CD4-positive, alpha-beta memory T cell (primary cell): ENCODE measurements at places on chromosomes 1 and 21.

- no peak for DNase-seq
Measured at GRCh38 chr1:182003025-182003725, 58.3 kb downstream of the ZNF648 start.

DNA sequence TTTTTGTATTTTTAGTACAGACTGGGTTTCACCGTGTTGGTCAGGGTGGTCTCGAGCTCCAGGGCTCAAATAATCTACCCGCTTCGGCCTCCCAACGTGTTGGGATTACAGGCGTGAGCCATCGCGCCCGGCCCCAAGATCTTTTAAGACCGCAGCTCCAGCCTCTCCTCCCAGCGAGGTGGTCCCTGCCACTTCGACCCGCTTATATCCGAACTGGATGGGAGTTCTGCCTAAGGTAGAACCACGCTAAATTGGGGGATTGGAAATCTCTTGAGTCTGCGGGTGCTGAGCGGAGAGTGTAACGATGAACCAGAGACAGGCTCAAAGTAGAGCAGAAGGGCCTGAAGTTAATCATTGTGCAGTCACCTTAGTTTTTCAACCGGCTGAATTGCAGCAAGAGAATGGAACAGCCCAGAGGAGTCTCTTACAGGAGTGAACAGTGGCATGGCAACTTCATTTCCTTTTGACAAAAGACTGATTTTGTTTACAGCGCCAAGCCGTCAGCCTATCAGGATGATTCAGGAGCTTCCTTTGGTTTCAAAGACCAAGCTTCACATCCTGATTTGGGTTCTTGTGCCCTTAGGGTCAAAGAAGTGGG is 726 bp upstream of the CYB5R1 start:
- no peak for DNase-seq

GRCh38 chr1:176164014-176164678 is 42.9 kb downstream of the COP1 start:
- no peak for DNase-seq

- no peak for DNase-seq
Measured at GRCh38 chr1:66585002-66585401, 51.0 kb downstream of the SGIP1 start.

- no peak for DNase-seq
Measured at GRCh38 chr1:214952648-214953047, 129.9 kb upstream of the KCNK2 start.

DNA sequence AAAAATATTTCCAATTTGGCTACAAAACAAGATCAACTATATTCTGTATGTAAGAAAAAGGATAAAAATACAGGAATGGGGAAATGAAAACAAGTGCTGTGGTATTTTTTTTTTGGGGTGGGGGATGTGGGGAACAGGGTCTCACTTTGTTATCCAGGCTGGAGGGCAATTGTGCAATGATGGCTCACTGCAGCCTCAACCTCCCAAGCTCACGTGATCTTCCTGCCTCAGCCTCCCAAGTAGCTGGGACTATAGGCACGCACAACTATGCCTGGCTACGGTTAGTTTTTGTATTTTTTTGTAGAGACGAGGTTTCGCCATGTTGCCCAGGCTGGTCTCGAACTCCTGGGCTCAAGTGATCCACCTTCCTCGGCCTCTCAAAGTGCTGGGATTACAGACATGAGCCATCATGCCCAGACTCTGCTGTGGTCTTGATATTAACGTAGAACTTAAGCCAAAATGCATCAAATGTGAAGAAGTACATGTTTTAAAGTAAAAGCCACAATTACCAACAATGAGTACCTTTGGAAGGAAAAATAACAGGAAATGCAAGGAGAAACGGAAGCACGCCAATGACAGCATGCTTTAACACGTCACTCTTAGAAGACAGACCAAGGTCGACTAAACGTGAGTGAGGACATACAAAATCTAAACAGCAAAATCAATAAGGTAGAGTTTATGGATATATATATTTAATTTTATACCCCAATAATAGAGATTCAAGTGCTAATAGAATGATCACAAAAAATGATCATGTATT is 8.8 kb upstream of the ABCB10 start:
- no peak for DNase-seq

- DNase-seq = no peak
Measured at GRCh38 chr1:229671310-229671709, 45.3 kb downstream of the URB2 start.

GRCh38 chr1:90723590-90724108 is 6.5 kb upstream of the BARHL2 start:
- no peak for DNase-seq

DNA sequence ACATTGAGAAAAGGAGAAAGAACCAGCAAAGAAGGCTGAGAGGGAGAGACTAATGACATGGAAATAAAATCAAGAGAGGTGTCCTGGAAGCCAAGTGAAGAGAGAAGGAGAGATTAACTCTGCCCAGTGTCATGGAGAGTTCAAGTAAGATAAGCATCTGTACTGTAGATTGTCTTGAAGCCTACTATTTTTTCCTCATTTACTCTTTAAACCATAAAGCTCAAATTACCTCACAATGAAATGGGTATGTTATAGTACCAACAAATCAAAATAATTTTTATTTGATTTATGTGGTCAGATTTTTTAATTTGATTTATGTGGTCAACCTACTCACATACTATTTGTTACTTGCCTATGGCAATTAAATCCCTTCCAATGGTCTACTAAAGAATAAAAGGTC is 5.2 kb upstream of the PALMD start:
- no peak for DNase-seq

DNA sequence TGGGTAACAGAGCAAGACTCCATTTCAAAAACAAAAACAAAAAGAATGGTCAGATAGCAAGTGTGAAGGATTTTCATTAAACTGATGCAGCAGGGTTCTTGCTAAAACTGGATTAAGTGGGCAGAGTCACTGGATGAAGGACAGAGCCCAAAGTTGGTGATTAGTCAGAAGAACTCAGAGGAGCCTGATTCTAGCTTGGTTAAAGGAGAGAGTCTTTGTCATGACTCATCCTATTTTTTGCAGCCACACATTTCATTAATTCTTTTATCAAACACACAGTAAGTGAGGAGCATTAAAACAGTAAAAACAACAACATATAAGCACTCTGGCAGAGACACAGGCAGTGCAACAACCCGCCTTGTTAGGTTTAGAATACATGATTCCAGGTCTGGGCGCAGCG is 56.0 kb upstream of the EDARADD start:
- DNase-seq = no peak

- no peak for DNase-seq
Measured at GRCh38 chr21:34822942-34823341, 154.1 kb downstream of the CLIC6 start.

DNA sequence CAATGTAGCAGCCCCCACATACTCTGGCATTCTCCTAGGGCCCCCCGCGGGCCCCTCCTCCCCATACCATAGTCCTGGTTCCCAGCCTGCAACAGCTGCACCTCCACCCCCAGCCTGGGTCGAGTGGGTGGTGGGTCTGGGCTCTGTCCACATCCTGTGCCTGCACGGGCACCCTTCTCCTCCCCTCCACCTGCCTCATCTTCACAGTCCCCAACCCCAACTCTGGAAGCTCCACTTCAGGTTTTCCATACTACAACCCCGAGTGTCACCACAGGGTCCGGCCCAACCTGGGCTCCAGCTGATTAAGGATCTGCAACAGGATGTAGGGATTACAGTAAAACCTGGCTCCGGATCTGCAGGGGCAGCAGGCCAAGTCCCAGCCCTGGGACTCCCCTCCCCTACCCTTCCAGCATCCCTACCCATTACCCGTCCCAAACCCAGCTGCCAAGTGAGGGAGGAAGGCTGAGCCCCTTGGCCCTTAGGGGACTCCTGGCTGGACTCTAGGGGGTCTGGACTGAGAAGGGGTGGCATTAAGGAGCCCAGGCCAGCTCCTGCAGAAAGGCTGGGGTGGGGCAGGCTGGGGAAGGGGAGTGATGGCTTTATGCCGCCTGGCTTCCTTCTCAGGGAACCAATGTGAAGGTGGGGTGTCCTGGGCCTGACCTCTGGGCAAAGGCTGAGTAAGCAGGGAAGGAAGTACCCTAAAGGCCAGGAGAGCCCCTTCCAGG is 116.8 kb downstream of the CASZ1 start:
- no peak for DNase-seq

GRCh38 chr21:32653326-32653901 is 41.2 kb upstream of the CFAP298 start:
- DNase-seq = peak; percentile 31

GRCh38 chr1:43821471-43821870 is 112.1 kb upstream of the ARTN start:
- no peak for DNase-seq

GRCh38 chr1:179230251-179230650 is 774 bp upstream of the ABL2 start:
- DNase-seq = no peak

DNA sequence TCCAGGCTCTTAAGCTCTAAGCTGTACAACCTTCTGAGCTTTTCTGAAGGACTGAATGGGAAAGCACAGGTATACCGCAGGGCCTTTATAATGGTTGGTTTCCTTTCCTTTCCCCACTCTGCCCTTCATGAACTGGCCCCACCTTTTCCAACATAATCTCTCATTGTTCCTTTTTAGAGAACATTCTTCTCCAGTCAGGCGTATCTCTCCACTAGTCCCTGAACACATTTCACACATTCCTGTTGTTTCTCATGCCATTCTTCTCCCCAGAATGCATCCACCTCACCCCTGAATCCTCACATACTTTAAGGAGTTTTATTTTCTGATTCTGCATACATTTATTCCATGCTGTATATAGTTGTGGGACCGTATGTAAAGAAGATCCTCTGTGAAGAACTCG is 41.3 kb downstream of the PGM1 start:
- DNase-seq = no peak

GRCh38 chr1:26119892-26120608 is 8.4 kb downstream of the PDIK1L start:
- DNase-seq = no peak

DNA sequence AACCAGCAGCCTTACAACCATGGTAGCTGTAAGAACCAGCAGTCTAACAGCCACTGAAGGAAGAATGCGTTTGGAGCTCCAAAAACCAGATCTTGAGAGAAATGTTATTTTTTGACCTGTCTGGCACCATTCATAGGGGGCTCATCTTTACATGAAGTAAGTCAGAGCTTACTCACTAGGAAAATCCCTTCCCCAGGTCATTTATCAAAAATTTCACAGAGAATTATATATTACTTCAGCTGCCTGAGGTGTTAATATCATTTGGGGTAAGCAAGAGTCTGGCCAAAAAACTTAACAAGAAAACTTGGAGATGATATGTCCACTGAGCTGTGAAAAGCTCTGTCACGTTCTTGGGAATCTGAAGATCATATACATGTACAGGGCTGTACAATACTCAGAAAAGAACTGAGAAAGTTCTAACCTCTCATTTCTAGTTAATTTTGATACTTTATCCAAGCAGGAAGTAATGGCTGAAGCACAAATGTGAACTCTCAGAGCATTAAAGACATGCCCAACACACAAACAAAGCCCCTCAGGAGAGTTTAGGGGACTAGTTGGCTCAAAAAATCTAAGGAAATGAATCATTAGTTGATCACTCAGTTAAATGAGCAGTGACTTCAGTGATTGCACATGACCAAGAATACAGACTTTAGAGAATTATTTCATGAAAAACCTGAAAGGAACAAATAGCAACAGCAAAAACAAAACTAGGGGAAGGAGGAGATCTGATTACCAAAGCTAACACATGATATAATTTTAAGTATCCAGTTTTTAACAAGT is 681.1 kb downstream of the LTN1 start:
- DNase-seq = no peak

- no peak for DNase-seq
Measured at GRCh38 chr1:150176593-150176992, 26.9 kb downstream of the PLEKHO1 start.

DNA sequence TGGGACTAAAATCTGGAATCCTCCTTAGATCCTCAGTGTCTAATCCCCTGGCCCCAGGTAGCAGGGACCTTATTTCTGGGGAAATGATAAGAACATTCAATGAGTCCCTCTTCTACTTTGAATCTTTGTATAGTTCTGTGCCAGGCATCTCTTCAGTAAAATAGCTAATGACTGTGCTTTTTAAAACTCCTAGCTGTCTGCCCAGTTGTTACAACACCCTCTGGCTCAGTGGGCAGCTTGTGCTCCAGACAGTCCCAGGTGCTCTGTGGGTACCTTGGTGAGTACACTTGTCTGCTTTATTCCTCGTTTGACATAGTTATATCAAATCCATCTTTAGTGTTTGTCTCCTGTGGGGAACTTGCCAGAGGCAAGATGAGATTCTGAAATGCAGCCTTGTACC is 18.0 kb downstream of the TGFB2 start:
- DNase-seq = no peak

DNA sequence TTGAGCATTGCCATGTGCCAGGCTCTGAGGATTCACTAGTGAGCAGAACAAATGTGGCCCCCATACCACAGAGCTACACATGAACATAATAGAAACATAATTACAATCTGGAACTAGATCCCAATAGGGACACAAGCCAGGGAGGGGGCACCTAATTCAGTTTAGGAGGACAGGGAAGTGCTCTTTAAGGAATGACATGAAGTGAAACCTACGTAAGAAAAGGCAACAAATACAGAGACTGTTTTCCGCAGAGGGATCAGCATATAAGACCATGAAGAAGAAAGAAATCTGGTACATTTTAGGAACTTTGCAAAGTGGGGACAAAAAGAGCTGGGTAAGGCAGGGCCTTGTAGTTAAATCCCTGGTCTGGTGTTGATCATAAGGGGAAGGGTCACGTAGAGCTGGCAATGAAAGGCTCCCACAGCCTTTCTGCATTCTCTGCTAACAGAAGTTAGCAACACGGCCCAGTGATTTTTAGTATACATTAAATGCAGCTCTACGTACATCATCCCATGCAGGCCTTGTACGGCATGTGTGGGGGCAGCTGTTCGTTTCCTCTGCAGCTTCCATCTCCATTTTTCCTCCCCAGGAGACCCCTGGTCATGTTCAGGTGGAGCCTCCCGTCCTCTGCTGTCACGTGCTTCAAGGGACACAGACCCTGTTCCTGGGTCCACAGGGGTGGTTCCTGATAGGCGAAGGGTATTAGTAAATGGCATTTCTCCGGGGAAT is 26.8 kb upstream of the SLC30A1 start:
- no peak for DNase-seq

DNA sequence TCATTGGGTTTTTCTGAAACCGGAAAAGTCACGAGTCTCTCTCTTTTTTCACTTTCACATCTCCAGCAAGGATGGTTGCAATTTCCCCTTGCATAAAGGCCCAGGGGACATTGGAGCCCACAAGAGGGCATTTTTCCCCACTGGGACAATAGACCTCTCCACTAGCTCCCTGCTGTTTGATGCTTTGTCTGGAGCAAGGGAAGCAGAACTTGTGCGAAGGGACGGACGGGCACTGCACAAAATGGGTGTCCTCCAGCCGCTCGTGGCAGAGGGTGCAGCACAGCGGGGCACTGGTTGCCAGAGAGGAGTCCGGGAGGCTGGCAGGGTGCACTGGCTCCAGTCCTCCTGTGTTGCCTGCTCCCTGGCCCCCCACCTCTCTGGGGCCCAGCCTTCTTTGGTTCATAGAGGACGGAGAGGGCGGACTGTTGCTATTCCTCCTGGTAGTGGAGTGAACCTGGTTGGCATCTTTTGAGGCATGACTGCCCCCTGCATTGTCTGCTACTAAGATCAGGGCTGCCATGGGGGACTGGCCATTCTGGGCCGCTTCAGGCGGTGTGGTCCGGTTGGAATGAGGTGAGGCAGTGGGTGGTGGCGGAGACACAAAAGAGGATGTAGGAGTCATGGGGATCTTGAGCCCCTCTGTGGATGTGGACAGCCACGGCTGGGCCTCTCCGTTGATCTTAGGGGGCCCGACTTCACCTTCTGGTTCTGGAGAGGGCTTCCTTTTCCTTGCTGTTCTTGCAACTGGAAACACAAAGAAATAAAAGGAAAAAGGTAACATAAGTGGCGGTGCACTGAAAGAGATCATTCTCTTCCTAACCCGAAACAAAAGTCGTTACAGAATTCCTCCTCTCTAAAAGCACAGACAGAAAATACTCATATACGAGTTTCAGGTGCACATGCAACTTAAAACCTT is 2.6 kb downstream of the IRF2BP2 start:
- DNase-seq = peak; percentile 53
